ENCODE measurements at places on chromosomes 16 and 17.

- no peak for DNase-seq
Measured at GRCh38 chr17:78524870-78525510, 52.2 kb downstream of the DNAH17 start.

- no peak for DNase-seq
Measured at GRCh38 chr17:61205931-61206330, 193.7 kb upstream of the TBX2 start.

DNA sequence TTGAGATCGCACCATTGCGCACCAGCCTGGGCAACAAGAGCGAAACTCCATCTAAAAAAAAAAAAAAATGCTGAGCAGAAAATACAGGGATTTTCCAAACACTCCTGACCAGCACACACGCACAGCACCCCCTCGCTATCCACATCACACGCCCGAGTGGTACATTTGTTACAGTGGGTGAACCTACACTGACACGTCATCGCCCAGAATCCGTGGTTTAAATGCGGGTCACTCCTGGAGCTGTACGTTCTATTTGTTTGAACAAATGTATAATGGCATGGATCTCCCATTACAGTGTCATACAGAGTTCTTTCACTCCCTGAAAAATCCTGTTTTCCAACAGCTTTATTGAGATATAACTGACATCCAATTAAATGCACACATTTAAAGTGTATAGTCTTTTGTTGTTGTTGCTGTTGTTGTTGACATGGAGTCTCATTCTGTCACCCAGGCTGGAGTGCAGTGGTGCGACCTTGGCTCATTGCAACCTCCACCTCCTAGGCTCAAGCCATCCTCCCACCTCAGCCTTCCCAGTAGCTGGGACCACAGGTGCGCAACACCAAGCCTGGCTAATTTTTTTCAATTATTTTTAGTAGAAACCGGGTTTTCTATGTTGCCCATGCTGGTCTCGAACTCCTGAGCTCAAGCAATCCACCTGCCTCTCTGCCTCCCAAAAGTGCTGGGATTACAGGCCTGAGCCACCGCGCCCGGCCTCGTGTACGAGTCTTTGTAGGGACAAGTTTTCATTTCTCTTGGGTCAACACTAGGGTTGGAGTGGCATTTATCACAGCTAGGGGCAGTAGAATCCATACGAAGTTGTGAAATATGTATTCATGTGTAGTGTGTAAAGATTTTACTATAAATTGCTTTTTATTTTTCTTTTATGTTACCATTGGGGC, 4.4 kb upstream of the CARHSP1 start:
- no peak for DNase-seq

GRCh38 chr17:66375121-66375520, 72.7 kb downstream of the PRKCA start:
- DNase-seq, result no peak

GRCh38 chr17:46730679-46731078, 87.8 kb downstream of the WNT3 start:
- DNase-seq, result no peak
